Astrocyte of the spinal cord (primary cell): ENCODE measurements at places on chromosomes 5 and 9.

- peak; percentile 59 for DNase-seq
These were observed 2.9 kb downstream of the SPTAN1 start for GRCh38 chr9:128555180-128555721.

DNA sequence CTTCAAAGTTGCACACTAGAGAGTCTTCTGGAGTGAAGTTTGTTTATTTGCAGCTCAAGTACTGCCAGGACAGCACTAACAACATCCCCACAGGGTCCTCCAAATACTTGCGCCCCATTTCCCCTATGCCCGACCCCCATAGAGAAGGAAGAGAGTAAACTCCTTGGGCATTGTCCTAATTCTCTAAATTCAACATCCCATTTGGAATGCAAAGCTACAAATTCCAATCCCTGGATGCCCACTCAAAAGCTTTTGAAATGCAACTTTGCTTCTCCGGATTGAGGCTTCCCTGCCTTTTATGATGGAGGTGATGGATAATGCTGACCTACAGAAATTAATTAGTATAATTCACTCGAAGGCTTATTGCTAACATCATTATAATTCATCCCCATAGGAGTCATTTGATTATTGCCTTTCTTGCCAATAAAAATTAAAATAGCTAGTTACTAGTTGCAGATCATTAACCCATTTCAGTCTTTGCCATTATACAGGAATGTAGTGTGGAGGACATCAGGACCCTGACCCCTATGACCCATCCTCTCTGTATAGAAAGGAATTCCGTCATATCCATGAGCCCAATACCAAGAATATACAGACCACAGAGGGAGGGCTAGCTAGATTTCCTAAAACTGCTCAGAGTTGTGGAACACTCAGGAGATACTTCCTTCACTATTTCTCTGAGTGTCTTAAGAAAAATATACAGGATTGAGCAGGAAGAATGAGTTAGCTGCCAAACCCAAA, 277.6 kb downstream of the ZNF608 start:
- no peak for DNase-seq

GRCh38 chr5:59008816-59009473, 426.1 kb downstream of the RAB3C start:
- DNase-seq = no peak

DNA sequence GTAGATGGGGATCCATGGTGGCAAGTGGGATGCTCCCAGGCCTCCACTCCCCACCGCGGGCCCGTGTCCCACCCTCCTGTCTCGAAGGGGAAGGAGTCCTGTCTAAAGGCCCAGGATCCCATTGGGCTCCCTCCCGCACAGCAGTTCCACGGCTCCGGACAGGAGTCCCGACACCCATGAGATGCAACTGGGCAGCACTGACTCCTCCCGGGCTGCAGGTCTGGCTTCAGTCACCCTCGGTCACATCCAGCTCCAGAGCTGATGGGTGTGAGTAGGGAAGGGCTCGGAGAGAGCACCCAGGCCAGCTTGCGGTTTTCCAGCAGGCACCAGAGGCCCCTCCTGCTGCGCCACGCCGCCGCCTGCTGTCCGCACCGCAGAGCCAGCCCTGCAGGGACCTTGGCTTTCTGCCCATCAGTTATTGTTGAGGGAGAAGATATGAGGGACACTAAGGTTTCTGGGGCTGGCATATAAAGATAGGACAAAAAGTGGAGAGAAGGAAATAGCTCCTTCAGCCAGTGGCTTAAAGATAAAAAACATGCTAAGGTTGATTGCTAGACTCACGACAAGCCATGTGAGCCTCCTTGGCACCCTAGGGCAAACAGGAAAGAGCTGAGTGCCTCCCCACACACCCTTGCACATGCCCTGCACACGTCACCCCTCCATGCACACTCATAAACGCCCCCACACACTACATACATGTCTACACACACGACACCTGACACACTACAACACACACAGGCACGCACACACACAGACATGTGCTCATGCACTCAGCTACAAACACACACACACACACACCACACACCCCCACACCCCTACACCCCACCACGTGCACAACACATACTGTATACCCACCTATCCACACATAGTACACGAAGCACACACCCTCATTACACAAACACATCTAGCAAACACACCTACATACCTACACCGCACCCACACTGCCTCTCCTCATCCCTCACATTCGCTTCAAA, 79.0 kb downstream of the AK8 start:
- DNase-seq = no peak

GRCh38 chr5:137148159-137148558, 351.0 kb downstream of the SPOCK1 start:
- DNase-seq = peak; percentile 22

DNA sequence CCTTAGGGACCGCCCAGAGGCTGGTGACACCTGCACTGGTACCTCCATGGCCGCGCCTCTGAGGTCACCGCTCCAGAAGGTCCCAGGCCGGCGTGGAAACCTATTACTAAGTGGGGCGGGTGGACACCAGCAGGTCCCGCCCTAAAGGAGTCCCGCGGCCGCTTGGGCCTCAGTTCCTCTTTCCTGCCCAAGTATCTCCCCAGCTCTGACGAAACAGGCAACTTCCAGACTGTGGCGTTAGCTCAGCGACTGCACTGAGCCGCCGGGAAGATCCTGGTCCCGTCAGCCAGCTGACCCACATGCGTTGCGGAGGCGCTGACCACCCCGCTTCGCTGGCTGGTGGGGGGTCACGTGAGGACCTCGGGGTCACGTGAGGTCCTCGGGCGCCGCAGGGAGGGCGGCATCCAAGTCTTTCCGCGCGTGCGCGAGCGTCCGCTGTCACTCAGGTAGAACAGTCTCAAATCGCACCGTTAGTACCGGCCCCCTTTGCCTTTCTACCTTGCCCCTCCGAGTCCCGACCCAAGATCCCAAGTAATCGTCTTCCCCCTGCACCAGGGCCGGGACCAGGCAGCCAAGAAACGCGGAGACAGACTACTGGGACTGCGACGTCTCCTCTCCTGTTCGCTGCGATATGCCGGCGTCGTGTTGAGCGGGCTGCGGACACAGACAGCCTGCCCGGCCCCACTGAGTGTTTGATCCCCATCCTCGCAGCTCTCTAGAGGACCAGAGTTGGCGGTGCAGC, 53.7 kb upstream of the KDM4C start:
- peak; percentile 81 for DNase-seq

DNA sequence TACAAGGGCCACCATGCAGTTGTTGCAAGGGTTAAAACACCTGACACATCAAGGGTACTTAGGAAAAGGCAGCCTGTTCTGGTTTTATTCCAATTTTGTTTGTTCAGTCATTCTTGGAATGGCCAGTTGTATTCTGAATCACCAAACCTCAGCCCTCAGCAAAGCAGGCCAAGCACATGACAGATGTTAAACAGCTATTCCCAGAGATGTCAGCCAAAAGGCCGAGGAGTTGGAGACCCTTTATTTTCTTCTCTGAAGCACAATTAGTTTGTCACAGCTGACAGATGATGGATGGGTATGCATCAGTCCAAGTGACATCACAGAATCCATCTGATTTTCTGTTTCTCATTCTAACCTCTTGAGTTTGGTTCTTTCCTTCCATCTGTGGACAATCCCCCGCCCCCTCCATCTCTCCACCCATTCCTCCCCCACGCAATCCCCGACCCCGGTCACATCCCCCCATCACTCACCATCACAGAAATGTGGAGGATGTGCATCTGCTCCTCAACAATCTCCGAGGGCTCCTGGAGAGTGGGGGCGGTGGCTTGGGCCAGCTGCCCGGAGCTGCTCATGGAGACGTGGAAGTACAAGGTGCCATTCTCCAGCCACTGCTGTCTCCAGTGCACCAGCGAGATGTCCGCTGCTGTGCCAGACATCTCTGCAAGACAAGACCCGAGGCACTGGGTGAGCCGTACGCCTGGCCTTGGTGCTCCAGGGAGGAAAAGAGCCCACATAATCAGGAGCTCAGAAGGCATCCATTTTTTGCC, 123.8 kb downstream of the ASTN2 start:
- no peak for DNase-seq

GRCh38 chr5:18244309-18244708, 610.0 kb downstream of the TAF11L14 start:
- DNase-seq = no peak

GRCh38 chr5:133602835-133603380, 9.4 kb downstream of the FSTL4 start:
- DNase-seq = no peak

GRCh38 chr5:163730206-163730756, 224.9 kb downstream of the MAT2B start:
- no peak for DNase-seq

- peak; percentile 64 for DNase-seq
These were observed 12.5 kb upstream of the SYNPO start for GRCh38 chr5:150627731-150628545.

DNA sequence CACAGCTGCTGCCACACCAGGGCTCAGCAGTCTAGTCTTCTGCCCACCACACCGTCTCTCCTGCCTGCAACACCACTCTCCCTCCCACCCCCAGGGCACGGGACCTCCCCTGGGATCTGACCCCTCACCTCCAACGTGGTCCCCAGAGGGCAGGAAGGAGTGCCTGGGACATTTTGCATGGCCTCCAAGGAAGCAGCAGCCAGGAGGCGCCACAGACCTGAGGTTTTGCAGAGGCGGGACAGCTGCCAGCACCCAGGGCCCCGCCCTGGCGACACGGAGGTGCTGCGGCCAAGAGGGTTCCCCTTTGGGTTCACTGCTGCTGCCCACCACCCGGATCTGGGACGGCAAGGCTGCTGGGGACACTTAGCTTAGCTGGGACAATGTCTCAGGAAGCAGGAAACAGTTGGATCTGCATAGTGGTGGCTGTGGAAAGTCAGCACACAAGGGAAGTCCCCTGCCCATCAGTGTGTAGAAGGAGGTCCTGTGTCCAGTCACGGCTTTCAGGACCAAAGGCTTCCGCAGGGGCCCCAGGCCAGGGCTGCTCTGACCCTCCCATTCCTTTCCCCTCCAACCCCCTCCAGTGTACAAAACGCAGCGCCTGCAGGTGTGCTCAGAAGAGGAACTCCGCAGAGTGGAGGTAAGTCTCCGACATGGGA, 13.8 kb downstream of the PROP1 start:
- no peak for DNase-seq

- DNase-seq = no peak
These were observed 15.3 kb downstream of the ZNF462 start for GRCh38 chr9:106878081-106878837.

DNA sequence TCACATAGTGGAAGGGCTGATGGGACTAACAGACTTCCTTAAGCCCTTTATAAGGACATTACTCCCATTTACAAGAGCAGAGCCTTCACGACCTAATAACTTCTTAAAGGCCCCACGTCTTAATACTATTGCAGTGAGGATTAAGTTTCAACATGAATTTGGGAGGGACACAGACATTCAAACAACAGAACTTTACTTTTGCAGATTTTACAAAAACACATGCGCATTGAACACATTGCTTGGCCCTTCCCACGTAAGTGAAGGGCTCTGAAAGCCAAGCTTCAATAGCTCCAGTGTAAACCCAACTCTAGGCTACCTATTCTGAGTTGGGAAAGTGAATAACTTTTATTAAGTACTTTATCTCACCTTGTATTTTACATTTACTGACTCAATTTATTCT, 53.8 kb upstream of the DNAH5 start:
- no peak for DNase-seq

GRCh38 chr9:34519321-34520020, 3.3 kb downstream of the ENHO start:
- no peak for DNase-seq

DNA sequence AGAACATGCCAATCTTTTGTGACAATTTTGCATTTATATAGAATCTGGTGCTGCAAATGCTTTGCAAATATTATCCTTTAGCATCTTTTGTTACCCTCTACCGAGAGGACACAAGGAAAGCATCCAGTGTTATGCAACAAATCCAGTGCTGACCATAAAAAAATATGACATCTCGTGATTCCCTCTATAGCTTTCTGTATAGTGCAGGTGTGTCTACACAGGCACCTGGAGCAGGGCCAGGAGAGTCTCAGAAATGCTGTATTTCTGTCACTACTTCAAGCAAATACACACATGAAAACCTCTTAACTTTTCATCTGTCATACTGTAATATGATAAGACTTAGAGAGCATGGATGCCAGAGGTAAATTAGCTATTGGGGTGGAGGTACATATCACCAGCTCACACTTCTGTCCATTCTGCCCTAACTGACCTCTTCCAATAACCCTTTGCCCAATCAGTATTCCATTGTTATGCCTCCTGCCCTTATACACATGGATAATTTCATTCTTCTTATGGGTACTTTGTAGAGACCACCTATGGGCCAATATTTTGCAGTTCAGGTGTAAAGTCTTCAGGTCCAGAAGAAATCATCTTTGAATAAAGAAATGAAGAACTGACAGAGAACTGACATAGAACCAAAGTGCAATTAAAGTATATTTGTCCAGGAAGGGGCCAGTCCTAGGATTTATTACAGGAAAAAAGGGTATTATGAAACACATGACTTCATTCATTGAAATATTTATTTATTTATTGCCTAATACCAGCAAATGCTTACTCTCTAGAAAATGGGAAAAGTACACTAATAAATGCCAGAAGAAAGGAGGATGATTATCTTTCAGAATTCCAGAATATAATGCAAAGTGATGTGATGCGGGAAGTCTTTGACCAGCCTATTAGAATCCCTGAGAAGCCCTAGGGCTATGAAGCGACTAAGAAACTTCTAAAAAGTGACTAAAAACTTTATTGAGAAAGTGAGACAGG, 106.5 kb downstream of the EPB41L4A start:
- no peak for DNase-seq

DNA sequence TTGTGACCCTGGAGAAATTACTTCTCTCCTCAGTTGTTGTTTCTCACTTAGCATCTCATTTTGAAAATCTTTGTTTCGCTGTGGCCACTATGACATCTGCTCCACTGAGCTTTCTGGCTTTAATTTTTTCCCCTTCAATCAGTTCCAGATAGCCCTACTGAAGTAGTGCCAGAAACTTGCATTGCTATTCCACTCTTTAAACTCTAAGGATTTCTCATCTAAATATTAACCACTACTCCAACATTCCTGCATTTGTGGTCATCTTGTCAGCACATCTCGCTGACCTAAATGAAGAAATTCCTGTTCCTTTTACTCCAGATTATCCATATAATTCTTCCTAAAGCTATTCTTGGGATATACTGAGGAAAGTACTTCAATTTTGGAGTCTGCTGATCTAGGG, 15.3 kb upstream of the NOL6 start:
- DNase-seq = peak; percentile 24

DNA sequence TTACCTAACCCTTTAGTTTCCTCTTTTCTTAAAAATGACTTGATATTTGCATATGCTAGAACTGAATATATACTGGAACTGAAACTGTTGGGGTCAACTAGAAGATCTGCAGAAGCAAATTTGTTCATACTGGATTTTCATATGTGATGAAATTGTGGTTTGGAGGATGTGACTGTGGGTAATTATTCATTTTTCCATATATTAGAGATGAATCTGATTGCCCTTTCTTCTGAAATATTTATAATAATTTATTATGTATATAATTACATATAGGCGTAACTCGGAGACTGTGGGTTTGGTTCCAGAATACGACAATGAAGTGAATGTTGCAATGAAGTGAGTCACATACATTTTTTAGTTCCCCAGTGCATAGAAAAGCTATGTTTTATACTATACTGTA, 149.1 kb downstream of the ATP10B start:
- no peak for DNase-seq

GRCh38 chr5:27598576-27598975, 560.2 kb upstream of the CDH9 start:
- peak; percentile 52 for DNase-seq
